Mesothelial cell of epicardium (in vitro differentiated cells): ENCODE measurements at places on chromosomes 12 and 14.

- no peaks in the 10 kb centered on the region for H3K36me3 ChIP-seq
- no peaks in the 10 kb centered on the region for H3K27me3 ChIP-seq
- DNase-seq: no peak
- peaks cover 26% of the 10 kb centered on the region for H3K4me1 ChIP-seq
- H3K27ac ChIP-seq: peak overlapping the region; percentile 36
Observed at GRCh38 chr12:87793131-87793530, 236.1 kb downstream of the C12orf50 start.

- H3K27ac ChIP-seq: no peak overlapping the region
- DNase-seq: no peak
- H3K27me3 ChIP-seq: peaks cover 3% of the 10 kb centered on the region
Observed at GRCh38 chr12:20946732-20947131, 136.2 kb downstream of the SLCO1B3 start.

DNA sequence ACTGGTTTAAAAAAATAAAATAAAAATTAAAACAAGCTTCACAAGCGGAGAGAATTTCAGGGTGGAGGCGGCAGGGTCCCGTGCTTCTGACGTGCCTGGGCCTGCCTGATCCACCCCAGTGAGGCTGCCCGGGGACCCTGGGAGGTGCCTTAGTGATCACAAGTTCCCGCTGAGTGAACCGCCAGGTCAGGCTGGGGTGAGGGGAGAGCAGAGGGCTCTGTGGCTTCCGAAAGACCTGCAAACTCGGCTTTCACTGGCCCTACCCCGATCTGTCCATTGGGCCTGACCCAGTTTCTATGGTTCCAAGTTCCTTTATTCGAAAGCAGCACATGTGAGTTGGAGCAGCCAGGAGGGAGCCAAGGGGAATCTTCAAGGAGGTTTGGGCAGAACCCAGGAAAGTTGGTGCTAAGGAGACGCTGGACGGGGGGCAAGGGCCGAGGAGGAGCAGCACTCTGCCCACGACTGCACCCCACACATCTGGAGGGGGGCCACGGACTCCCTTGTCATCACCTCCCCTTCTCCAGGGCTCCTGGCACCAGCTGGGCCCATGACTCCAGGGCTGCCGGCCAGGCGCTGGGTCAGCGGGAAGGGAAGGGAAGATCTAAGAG is 12.9 kb downstream of the MMP14 start:
- H3K36me3 ChIP-seq: peaks cover 15% of the 10 kb centered on the region
- H3K27me3 ChIP-seq: no peaks in the 10 kb centered on the region
- peak overlapping the region; percentile 97 for H3K27ac ChIP-seq
- no peak overlapping the region for H3K4me3 ChIP-seq
- H3K4me1 ChIP-seq: peaks cover 38% of the 10 kb centered on the region

DNA sequence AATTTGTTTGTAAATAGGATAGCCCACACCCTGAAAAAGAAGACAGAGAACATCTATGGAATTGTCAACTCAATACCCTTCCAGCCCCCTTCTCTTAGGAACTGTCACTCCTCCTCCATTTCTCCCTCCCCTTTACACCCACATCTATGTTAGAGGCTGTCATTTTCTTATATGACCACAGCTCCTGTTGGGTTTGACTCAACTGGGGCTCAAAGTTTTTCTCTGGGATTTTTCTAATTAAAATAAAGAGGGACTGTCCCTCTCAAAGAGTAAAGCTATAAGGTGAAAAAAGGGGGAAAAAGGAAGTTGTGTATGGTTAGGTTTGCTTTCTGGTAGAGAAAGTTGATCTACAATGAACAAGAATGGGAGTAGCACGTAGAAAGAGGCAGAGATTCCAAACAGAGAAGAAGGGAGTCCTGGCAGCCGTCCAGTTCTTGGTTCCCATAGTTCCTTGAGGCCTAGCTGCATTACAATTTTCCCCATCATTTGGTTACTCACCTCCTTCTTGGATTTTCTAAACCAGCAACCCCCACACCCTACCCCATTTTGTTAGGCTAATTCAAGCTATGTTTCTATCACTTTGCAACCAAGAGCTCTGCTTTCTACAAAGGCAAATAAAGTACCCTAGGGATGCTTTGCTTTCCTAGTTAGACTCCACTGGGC is 44.3 kb upstream of the STK38L start:
- H3K36me3 ChIP-seq: no peaks in the 10 kb centered on the region
- H3K27me3 ChIP-seq: no peaks in the 10 kb centered on the region
- no peak overlapping the region for H3K27ac ChIP-seq
- H3K4me3 ChIP-seq: no peak overlapping the region
- DNase-seq: no peak
